Naive thymus-derived CD4-positive, alpha-beta T cell (primary cell): ENCODE measurements at places on chromosomes 5 and 9.

GRCh38 chr5:123132316-123132715, 43.3 kb downstream of the PRDM6 start:
- no peak for DNase-seq

DNA sequence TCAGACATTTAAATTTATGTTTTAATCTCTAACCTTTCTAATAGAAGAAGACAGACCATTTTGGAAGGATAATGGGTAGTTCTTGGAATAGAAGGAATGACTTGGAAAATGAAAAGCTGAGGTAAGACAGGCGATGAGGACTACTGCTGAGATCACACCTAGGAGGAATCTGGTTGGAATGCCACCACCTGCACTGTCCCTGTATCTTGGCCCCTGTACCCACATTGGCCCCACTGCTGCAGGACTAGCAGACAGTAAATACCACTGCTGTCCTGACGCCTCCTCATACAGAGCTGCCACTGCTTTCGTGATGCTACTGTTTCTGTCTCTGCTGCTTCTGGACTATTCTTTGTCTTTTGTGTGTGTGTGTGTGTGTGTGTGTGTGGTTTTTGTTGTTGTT, 359.8 kb downstream of the TMEM232 start:
- DNase-seq = no peak

- peak; percentile 82 for DNase-seq
Measured at GRCh38 chr9:133532937-133533668, 1.4 kb upstream of the ADAMTSL2 start.

- no peak for DNase-seq
Measured at GRCh38 chr5:34854459-34855174, 15.7 kb downstream of the TTC23L start.
